ENCODE measurements at places on chromosomes 11 and 22.

DNA sequence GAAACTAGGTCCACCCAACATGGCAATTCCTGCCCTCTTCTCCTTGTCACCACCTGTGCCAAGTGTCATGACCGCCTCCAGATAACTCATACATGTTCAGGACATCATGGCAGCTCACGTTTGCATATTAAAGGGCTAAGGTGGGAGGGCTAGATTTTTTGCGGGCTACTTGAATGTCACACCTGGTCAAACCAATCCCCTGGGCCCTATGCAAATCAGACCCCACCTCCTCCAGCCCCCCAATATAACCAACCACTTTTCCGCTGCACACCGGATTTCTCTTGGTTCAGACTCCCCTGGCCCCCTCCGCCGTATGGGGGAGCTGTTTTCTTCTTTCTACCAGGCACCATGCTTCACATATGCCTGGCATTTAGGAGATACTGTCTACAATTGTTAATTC, 12.6 kb downstream of the UPB1 start:
- DNase-seq = no peak

GRCh38 chr11:113494021-113494420, 18.8 kb upstream of the DRD2 start:
- no peak for DNase-seq

DNA sequence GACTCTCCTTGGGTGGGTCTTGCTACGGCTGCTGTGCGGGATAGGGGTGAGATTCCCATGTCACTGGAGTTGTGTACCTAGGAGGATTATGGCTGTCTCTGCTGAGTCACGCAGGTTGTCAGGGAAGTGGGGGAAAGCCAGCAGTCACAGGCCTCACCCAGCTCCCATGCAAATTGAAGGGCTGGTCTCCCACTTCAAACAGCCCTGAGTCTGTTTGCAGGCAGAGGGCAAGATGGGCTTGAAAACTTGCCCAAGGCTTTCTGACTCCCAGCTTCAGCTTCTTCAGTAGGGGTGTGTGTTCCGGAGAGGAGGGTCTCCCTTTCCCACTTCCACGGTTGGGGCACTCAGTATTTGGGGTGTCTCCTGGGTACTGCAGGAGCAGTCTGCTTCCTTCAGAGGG, 10.9 kb upstream of the SC5D start:
- DNase-seq = no peak

- DNase-seq = no peak
Observed at GRCh38 chr11:71990701-71991100, 8.0 kb upstream of the IL18BP start.

DNA sequence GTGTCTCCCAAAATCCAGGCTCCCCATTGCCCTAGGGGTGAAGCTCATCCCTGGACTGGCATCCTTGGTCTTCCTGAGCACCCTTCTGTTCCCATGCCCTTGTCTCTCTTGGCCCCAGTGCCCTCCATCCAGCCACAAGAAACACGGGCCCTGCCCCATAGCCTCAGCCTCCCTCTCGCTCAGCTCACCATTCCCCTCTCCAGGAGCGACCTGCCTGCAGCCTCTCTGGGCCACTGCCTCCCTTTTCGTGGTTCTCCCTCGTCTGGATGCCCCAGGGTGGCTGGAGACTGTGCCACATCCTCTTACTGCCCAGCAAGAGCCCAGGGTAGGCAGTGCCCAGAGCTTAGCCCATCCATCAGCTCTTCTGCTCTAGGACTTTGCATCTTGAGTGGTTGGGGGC, 532.1 kb downstream of the TBC1D22A start:
- DNase-seq = no peak

DNA sequence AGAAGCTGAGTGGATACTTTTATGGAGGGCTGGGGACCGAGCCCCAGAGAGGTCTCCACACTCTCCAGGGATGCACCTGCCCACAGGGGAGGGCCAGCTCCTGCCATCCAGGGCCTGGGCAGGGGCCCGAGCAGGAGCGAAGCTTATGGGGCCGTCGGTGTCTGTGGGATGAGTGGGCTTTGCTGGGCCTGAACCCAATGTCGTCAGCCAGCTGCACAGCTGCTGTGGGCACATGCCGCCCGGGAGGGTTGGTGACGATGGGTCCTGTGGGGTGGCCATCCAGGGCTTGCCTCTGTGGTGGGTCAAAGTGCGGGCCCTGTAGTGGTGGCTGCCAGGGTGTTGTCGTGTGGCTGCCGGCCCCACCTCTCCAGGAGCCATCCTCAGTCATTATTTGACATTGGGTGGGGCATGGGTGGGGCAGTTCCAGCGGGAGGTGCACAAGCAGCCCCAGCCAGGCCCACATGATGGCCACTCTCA, 447.1 kb downstream of the TBC1D22A start:
- no peak for DNase-seq

DNA sequence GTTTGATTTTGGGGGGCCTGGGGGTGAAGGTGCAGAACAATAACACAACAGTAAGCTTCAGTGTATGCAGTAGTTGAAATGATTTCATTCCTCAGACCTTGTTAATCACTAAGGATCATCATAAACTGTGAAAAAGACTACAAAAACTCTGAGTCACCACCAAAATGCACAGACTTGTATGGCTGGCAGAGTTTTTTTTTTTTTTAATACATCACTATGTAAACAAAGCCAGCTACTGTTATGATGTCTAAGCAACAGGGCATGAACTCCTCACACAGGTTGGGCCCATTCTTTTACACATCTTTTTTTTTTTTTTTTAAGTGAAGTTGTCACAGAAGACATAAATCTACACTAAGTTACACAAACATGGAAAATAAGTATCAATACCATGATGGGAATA, 311.9 kb downstream of the GUCY1A2 start:
- no peak for DNase-seq

DNA sequence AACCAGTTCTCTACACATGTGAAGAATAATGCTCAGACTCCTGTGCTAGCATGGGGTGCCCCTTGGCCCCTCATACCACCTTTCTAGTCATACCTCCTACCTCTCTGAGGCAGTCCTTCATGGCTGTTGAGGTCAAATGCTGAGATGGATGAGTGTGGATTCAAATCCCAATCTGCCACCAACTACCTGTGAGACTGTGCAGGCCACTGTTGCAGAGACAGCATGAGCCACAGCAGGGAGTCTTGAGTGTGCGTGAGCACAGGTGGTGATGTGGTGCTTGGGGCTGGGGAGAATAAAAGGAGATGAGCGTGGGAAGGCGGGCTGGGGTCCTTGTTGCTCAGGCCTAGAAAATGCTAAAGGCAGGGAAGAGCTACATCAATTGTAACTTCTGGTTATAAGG, 218.0 kb upstream of the E2F8 start:
- DNase-seq = no peak

GRCh38 chr11:76962583-76963416, 71.4 kb upstream of the B3GNT6 start:
- DNase-seq = no peak

DNA sequence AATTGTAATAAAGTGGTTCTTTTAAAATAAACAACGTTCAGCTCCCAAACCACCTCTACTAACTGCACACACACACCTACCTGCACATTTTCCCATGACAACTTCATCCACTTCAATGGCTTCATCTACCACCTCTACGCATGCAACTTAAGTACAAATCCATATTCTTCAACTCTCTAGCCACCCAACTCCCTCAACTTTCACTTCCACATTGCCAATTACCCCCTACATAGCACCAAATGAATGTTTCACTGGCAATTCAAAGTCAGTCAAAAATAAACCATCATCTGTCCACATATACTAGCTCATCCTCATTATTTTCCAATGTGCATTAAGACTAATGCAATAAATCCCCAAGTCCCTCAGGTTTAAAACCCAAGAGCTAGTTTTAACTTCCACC, 50.7 kb upstream of the ARHGAP32 start:
- DNase-seq = no peak

DNA sequence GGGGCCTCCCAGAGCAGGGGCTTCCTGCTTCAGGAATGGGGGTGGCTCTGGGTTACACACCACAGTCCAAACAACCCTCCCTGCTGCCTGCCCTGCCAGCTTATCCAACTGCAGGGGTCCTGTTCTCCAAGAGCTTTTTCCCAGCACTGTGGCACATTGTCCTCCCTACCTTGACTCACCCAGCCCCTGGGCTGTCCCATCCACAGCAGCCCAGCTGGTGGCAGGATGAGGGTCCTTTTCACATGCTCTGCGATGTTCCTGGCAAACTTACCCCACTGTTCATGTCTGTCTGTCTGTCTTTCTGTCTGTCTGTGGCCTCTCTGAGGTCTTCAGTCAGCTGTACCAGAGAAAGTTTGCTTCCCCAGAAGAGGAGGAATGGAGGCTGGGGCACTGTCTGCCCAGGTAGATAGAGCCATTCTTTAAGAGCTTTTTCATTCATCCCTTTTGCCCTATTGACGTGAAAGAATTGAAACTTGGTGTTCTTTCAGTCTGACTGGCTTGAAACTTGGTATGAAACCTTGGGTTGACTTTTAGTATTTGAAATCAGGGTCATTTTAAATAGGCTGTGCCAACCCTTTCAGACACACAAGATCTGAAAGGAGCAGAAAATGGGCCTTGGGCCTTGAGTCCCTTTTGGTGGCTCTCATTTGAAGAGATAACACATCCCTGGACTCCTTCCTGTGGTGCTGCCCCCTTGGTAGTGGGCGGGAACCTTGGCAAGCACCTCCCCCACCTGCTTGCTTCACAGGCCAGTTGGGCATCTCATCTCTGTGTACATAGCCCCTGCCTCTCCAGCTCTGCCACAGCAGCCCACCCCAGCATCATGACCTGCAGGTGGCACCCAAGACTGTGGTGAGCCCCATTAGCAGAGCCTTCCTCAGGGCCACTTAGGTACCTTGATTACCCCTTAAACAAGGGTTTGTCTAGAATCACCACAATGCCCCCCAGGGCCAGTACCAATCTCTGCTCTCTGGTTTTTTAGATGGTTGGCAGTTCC, 74.6 kb upstream of the SUSD2 start:
- DNase-seq = no peak

DNA sequence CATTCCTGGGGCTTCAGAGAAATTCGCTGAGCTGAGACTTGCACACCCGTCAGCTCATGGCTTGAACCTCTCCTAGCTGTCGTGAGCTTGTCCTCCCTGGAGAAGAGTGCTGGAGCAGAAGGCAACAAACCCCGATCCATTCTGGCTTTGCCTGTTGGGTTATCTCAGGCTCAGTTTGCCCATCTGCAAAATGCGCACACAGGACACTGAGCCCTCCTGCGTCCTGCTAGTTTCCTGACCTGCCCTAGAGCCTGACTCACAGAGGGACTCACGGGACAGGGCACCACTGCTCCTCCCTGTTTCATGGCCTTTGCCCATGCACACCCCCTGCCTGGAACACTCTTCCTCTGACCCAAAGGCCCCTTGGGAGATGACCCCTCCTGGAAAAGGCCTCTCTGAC, 365.0 kb downstream of the MN1 start:
- no peak for DNase-seq

DNA sequence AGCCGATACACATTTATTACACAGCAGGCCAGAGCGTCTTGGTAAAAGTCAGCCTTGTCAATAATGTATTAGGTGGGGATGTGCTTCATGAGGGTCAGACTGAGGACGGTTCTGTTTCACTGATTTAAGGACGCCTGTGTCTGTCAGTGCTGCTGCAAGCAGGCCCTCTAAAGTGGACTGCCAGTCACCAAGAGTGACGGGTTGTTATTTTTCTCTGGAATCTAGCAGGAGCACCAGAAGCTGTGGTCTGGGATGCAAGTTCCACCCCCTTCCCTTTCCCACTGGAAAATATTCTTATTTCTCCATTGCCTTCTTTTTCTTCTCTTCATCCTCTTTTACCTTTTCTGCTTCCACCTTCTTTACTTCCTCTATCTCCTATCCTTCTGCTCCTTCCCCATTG, 191.2 kb upstream of the NCAM1 start:
- no peak for DNase-seq

- no peak for DNase-seq
Observed at GRCh38 chr11:69419662-69420395, 61.6 kb upstream of the LINC01488 start.

DNA sequence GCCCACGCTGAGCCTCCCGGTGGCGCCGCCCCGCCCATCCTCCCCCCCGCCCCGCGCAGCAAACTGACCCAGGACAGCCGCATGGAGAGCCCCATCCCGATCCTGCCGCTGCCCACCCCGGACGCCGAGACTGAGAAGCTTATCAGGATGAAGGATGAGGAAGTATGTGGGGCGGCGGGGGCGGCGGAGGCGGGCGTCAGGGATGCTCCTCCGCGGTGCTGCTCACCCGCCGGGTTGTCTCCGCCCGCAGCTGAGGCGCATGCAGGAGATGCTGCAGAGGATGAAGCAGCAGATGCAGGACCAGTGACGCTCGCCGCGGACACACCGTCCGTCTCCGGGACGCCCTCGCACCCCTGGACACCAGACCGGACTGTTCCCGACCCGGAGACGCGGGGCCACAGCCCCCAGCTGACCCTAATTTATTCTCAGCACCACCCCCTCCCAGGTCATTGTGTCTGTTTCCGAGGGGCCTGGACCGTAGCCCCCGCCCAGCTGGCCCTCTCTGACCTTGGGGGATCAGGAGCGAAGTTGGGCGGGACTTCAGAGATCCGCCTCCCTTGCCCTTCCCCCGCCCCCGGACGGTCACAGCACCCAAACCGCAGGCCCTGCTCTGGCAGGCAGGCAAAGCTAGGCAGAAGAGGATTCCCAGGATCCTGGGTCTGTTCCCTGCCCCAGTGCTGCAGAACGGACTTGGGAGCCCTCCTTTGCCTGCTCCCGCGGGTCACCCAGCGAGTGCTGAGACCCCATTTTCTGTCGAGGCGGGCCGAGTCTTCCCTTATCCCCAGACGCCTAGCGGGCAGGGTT, 959 bp upstream of the GP1BB start:
- no peak for DNase-seq

GRCh38 chr11:111021131-111021530, 224.4 kb upstream of the POU2AF2 start:
- DNase-seq = no peak

DNA sequence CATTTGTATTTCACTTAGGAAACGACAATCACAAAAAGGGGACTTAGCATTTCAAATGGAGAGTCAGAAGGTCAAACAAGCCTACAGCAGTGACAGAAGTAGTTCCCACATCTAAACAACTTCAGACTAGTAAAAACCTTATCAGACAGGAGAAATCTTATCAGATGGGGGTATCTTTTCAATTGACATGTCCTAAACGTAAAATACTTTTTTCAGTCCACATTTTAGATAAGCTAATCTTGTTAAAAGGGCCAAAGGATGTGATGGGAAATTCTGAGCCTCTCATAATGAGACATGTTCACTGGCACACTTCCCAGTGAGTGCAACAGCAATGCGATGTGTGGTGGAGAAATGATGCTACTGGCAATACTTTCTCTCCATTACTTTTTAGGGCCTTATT, 2.4 kb downstream of the MAPK1 start:
- DNase-seq = peak; percentile 27
